Inflammatory macrophage treated with lipopolysaccharide for 4 hours (primary cell): ENCODE measurements at places on chromosomes 3 and 15.

GRCh38 chr15:52731732-52732470 is 52.7 kb upstream of the ATOSA start:
- no peak for DNase-seq

DNA sequence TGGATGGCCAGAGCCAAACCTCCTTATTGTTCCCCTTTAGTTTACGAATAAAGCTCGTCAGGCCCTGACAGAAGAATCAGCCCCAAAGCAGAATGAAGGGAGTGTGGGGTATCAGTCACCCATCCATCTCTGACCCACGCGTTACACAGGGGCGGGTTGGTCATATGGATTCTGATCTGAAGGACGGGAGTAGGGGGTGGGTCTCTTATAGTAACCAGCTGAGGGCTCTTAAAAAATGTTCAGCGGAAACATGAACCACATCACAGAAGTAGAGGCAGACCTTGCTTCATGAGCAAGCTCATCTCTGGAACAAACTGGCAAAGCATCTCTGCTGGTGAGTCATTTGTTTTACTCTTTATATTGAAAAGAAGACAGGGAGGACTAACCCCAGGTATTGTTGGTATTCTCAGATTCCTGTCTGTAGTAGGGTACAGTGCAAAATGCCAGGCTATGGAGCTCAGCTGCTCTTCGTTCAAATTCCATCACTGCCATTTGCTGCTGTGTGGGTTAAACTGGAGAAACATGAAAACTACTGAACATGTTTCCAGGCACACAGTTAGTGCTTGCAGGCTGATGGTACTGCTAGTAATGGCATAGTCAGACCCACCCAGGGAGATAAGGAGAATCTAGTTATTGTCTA is at the start of gene CXCR6:
CXCR6 (plus strand) TSS at position 258 of the 640 bp plus-strand sequence. CDS start 3,018 bp downstream, outside the sequence.
- no peak for DNase-seq

DNA sequence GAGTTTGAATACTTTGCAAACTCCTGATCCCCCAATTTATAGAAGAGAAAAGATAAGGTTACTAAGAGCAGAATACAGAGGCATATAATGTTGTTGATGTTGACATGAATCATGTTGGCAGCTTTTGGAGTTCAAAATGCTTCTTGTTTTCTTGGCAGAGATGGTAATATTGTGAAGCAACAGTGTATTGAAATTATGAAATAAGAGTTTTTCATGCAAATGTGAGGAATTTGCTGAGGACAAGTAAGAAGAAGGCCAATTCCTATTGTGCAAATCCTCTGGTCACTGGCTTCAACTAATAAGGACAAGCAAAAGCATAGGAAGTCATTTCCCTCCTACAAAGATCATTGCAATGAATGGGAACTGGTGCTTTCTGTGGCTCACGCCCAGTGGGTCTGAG is 126.9 kb upstream of the CHL1 start:
- DNase-seq: no peak

- DNase-seq: no peak
These were observed 30.9 kb downstream of the MAP6D1 start for GRCh38 chr3:183794452-183794851.

- DNase-seq: no peak
These were observed 70.2 kb upstream of the PIK3R4 start for GRCh38 chr3:130816561-130817445.

DNA sequence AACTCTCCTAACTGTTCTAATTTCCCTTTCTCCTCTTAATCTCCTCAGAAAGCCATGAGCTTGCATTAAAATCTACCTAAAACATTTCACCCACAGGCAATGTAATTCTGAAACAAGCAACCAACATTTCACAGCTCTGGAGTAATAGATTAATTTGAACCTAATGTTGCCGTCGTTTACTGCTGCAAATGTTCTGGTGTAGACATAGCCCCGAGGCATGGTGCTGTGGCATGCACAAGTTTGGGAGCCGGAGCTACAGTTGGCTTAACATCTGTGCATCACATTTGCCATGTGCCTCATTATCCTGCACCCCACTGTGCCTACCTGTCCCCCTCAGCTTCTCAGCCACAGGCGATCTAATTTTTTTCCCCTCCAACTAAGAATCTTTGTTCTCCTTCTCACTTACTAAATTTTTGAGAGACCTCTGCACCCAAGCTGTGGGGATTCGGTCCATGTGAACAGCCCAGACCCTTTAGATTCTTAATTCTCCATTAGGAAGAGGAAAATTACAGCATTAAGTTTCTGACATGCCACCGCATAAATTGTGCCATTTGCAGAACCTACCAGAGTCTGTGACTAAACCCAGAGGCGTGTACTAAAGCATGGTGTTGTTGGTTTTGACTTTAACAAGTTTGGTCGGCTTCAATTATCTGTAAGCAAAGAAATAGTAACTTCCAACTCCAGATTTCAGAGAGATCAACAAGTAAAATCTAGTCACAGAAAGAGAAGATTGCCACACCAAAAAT is 419.2 kb downstream of the MECOM start:
- no peak for DNase-seq

- no peak for DNase-seq
These were observed 9.0 kb downstream of the WNT7A start for GRCh38 chr3:13870902-13871301.
